ENCODE measurements at places on chromosomes 1 and 21. TPM values are rescaled to one million over a fixed set of nuclear protein-coding genes. Genes with fewer than 3 reads are reported as not detected.

DNA sequence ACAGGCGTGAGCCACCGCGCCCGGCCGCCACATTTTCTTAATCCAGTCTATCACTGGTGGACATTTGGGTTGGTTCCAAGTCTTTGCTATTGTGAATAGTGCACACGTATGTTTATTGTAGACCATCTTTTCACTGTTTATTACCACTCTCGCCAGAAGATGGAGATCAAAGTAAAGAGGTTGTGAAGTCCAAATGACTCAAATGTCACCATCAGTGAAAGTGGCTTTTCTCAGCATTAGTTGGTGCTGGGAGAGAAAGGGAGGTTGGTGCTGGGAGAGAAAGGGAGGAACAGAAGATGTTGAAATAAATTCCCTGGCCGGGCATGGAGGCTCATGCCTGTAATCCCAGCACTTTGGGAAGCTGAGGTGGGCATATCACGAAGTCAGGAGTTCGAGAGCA lies 10.4 kb upstream of the UHMK1 start:
- H3K4me1 ChIP-seq: no peaks in the 10 kb centered on the region
- H3K4me3 ChIP-seq: no peak overlapping the region
- DNase-seq: no peak

DNA sequence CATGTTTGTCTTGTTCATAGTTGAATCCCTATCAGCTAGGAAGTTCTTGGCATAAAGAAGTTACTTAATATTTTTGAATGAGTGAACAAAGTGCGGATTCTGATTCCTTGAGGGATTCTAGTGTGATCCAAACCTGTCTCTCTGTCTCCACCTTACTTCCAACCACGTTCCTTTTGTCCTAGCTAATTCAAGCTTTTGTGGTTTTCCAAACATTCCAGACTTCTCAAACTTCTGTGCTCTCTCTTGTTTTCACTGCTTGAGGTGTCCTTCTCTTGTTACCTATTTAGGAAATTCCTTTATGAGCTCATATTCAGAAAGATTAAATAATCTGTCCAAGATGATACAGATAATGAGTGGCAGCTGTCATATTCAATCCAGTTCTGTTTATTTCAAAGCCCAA lies 353.2 kb downstream of the PTBP2 start:
- no peak for DNase-seq
- no peak overlapping the region for H3K4me3 ChIP-seq
- no peaks in the 10 kb centered on the region for H3K27me3 ChIP-seq
- H3K4me1 ChIP-seq: no peaks in the 10 kb centered on the region
- H3K27ac ChIP-seq: no peak overlapping the region

DNA sequence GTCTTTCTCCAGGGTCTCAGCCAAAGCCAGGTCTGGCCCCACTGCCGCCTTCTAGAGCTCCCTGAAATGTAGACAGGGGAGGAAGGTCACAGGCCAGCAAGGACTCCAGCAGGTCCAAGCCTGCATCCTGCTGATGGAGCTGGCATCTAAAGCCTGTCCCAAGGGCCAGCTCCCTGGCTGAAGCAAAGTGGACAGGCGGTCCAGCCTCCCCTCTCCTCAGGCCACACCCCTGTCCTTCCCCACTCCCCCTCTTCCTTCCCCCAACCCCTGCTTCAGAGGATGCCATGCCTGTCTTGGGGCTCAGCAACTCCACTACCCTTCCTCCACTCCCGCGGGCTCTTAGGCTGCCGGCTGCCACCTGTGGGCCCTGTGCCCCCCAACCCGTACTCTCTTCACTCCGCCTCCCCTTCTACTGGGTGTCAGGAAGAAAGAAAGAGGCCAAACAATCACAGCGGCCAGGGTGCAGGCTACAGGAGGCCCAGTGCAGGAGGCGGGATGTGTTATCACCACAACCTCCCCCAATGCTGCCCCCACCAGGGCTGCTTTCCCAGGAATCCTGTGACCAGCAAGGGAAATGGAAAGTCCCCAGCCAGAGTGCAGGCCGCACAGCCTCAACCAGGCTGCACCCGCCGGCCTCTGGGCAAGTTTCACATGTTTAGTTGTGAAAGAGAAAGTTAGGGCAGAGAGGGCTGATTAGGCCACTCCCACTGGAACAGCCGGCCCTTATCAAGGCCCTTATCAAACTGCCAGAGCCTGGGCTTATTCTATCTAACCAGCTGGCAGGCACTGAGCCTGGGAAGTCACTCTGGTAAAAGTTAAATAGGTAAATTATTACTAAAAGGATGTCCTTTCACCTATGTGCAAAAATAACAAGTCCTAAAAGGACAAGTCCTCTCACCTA lies 34.1 kb downstream of the ACOT7 start:
- peak overlapping the region; percentile 65 for H3K4me3 ChIP-seq
- peak overlapping the region; percentile 96 for H3K27ac ChIP-seq
- H3K36me3 ChIP-seq: peaks cover 12% of the 10 kb centered on the region

DNA sequence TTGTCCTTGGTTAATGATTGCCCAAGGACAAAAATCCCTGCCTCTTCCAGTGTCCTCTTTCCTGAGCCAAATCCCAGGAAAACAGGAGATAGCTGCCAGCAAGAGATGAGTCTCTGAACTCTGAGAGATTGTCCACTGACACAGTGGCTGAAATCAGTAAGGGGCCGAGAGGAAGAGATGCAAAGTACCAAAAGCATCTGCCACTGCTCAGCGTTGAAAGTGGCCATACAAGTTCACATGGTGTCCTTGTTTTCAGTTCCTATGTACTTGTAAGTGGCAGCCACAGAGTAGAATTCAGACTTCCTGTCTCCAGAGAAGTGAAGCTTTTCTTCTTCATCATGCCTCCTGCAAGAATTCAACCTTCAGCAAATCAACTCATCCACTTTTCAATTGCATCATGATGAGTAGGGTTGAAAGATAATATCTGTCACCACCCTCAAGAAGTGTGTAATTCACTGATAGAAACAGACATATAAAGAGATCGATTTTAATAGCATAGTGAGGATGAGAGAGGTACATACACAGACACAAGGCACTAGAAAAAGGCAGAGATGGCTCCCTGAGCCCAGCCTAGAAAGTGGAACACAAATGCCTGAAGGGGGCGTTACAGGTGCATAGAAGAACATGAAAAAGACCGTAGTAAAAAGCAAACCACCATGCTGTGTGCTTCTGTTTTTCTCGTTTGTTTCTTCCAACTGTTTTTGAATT lies 185.8 kb downstream of the MRPL39 start:
- peaks cover 28% of the 10 kb centered on the region for H3K4me1 ChIP-seq
- peak overlapping the region; percentile 55 for H3K4me3 ChIP-seq
- H3K27me3 ChIP-seq: no peaks in the 10 kb centered on the region
- H3K27ac ChIP-seq: peak overlapping the region; percentile 78

- H3K27ac ChIP-seq: no peak overlapping the region
- no peak overlapping the region for H3K4me3 ChIP-seq
- H3K36me3 ChIP-seq: no peaks in the 10 kb centered on the region
- H3K4me1 ChIP-seq: peaks cover 6% of the 10 kb centered on the region
- H3K27me3 ChIP-seq: no peaks in the 10 kb centered on the region
- DNase-seq: no peak
These were observed 8.7 kb upstream of the MAP3K7CL start for GRCh38 chr21:29121759-29122158.

DNA sequence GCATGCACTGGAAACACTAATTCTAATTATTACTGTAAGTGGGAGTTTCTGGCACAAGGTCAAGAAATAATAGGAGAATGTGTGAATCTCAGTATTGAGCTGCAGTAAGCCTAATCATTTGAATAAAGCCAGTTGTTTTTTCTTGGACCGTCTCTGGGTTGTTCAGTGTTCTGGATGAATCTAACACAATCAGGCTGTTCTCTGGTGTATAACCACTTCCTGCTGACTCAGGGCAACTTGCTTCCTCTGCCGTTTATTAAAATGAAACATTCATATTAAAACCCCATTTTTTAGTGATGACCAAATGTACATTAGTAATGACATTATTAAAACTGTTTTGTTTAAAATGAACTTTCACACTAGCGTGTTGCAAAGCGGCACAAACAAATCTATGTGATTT lies 273.1 kb upstream of the SNX7 start:
- H3K27me3 ChIP-seq: no peaks in the 10 kb centered on the region
- peak overlapping the region; percentile 79 for H3K27ac ChIP-seq
- no peaks in the 10 kb centered on the region for H3K36me3 ChIP-seq

Gene ETV3L
- not detected for total RNA-seq

Gene DYNLT5
- not detected for total RNA-seq

GRCh38 chr1:245395680-245396079 lies 240.9 kb downstream of the KIF26B start:
- no peak overlapping the region for H3K4me3 ChIP-seq
- DNase-seq: no peak
- no peak overlapping the region for H3K27ac ChIP-seq
- H3K36me3 ChIP-seq: no peaks in the 10 kb centered on the region

DNA sequence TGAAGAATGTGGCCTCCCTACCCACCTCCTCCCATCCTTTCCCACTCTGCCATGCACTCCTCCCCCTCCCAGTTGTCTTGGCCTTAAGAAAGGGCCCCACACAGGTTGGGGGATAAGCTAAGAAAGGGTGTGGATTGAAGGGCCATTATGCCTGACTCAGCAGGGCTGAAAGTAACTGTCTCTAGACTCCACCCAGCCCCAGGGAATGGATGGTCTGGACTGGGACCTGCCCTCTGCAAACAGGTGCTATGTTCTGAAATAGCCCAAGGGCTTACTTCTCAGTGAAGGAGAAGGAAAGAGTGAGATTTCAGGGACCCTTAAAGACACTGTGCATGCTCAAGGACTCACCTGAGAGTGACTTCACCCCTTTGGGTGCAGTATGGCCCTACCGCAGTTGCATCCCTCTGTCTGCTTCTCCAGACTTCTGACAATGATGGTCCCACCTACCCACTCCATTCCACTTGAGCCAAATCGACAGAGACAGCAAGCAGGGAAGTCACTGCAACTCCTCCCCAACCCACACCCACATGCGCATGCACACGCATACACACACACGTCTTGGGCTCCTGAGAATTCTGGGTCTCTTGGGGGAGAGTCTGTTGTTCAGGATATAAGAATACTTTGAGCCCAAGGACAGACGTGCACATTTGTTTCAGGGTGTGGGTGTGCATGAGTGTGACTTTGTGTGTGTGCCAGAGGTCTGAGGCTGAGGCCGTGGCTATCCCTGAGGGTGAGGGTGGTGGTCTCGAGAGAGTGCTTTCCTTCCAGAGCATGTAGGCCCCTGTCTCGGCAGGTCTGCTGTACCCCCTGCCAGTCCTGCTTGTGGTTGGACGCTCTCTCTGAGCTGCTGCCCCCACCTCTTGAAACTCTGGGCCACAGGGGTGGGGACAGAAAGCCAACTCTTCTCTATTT lies 231.9 kb downstream of the PTPRU start:
- no peak for DNase-seq
- H3K27ac ChIP-seq: no peak overlapping the region
- no peaks in the 10 kb centered on the region for H3K36me3 ChIP-seq
- no peaks in the 10 kb centered on the region for H3K4me1 ChIP-seq
- H3K4me3 ChIP-seq: no peak overlapping the region
- peaks cover 5% of the 10 kb centered on the region for H3K27me3 ChIP-seq

GRCh38 chr1:11707621-11708276 lies 16.2 kb downstream of the DRAXIN start:
- no peaks in the 10 kb centered on the region for H3K36me3 ChIP-seq
- no peak overlapping the region for H3K4me3 ChIP-seq
- H3K27ac ChIP-seq: no peak overlapping the region
- H3K4me1 ChIP-seq: peaks cover 3% of the 10 kb centered on the region

DNA sequence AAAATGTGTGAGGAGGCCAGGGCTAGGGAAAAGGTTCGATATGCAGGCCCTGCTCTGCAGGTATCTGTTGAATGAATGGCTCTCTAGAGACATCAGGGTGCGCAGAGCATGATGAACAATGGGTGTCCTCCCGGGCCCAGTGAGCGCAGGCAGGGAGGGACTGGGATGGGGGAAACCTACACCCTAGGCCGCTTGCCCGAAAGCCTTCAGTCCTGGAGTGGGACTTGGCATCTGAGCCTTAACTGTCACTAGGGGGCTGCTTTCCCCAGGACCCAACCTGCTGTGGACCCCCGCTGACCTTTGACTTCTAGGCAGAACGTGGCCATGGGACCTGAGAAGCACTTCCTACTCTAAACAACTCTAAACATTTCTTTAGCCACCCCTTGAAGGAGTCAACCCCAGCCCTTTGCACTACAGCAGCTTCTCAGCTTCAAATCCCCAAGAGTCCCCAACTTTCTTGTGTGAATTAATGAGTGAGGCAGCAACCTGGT lies 444 bp upstream of the MAP3K6 start:
- peak overlapping the region; percentile 52 for H3K27ac ChIP-seq
- H3K27me3 ChIP-seq: no peaks in the 10 kb centered on the region

DNA sequence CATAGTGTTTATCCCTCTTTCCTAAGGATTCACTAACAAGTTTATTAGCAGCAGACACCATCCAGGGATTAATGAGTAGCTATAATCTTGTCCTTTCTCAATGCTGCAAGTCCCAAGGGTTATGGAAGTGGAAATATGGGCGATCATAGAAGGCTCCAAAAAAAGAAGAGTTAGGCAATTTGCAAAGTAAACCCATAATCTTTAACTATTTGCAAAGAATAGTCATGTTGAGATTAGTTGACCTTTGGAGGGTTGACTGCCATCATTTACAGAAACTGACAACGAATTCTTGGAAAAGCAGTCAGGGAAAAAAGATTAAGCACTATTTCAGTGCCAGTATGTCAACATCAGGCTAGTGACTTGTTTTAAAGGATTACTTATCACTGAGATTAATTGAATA lies 169.9 kb downstream of the KCNT2 start:
- no peaks in the 10 kb centered on the region for H3K4me1 ChIP-seq
- H3K36me3 ChIP-seq: no peaks in the 10 kb centered on the region
- no peak overlapping the region for H3K4me3 ChIP-seq
- no peaks in the 10 kb centered on the region for H3K27me3 ChIP-seq
- H3K27ac ChIP-seq: no peak overlapping the region

GRCh38 chr1:181089676-181090544 lies 1.4 kb downstream of the IER5 start:
- peaks cover 42% of the 10 kb centered on the region for H3K4me1 ChIP-seq
- H3K27me3 ChIP-seq: peaks cover 4% of the 10 kb centered on the region
- H3K4me3 ChIP-seq: peak overlapping the region; percentile 99
- peak; percentile 73 for DNase-seq

Gene TNFRSF18
- total RNA-seq: 33.9 TPM

DNA sequence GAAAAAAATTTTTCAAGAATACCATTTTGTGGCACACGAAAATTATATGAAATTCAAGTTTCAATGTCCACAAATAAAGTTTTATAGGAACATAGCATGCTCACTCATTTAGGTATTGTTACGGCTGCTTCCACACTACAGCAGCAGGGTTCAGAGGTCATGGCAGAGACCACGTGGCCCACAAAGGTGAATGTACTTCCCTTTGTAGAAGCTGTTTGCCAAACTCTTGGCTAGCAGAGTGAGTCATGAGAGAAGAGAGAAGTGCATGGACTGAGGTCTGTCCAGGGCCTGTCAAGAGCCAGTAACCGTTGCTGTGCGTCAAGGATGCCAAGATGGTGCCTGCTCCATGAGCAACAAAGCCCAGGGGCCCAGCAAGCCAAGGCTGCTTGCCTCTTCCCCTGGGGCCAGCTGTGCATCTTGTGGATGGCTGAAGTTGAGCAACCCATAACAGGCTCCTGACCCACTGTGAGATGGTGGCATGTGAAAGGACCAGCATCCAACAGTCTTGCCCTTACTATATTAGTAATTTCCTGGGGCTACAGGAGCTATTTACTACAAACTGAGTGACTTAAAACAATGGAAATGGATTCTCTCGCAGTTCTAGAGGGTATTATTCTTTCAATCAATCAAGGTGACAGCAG lies 64.8 kb upstream of the ATP5PO start:
- H3K27me3 ChIP-seq: no peaks in the 10 kb centered on the region
- no peak overlapping the region for H3K4me3 ChIP-seq
- H3K4me1 ChIP-seq: peaks cover 63% of the 10 kb centered on the region
- peaks cover 17% of the 10 kb centered on the region for H3K36me3 ChIP-seq
- DNase-seq: no peak

Gene ERG
- not detected for total RNA-seq
